Activated naive CD8-positive, alpha-beta T cell treated with anti-CD3 and anti-CD28 coated beads for 36 hours (primary cell): ENCODE measurements at places on chromosomes 5 and 9.

DNA sequence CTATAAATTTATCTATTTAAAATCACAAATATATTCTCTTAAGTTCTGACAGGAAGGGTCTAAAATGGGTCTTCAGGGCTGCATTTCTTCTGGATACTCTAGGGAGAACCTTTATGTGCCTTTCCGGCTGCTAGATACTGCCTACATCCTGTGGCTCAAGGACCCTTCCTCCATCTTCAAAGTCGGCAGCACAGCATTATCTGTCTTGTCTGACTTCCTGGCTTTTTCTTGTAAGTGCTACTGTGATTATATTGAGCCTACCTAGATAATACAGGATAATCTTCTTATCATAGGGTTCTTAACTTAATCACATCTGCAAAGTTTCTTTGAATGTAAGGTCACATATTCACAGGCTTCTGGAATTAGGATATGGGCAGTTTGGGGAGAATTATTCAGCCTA is 943.8 kb upstream of the TYRP1 start:
- DNase-seq: no peak

GRCh38 chr5:92644266-92644886 is 936.6 kb downstream of the NR2F1-AS1 start:
- no peak for DNase-seq

DNA sequence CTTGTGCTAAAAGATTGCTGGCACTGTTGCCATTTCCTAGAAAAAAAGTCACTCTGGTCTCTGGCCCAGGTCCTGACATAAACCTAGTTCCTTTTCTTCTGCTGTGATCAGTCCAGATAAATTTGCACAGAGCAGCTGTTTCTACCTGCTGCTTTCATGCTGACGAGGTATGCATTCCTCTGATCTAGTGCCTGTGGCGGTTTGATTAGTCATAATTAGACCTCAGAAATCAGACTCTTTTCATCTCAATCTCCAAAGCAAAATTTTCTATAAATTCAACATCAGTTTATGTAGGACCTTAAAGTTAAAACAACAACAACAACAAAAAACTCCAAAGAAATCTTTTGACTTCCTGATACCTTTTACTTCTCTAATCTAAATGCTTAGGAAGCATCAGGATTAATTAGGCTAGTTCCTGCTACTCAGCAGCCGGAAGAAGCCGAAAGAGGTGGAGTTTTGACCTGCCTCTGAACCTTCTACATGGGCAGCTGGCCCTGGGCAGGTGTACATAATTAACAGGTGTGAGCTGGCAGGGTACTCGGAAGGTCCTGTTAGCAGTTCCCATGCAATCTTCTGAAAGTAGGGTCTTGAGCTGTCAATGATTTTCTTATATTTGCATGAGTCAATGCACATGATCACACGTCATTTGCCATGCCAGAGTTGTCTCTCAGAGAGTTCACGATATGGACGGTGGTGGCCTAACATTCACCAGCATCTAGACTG is 83.3 kb upstream of the CCDC112 start:
- no peak for DNase-seq

DNA sequence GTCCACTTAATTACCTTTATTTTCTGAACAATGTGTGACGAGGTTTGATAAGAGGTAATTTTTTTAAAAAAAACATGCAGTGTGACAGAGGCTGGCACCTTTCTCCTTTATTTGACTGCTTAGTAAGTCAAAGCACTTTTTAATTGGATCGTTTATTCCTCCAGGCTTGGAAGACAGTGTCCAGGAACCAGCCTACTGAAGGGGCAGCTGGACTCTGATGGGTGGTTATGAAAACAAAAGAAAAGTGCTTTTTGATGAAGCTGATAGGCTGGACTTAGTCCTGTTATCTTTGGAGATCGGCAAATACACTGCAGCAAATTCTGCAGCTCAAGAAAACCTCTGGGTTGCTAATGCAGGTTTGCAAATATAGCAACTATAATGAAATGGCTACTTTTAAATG is 141.7 kb downstream of the DCP2 start:
- DNase-seq: no peak

DNA sequence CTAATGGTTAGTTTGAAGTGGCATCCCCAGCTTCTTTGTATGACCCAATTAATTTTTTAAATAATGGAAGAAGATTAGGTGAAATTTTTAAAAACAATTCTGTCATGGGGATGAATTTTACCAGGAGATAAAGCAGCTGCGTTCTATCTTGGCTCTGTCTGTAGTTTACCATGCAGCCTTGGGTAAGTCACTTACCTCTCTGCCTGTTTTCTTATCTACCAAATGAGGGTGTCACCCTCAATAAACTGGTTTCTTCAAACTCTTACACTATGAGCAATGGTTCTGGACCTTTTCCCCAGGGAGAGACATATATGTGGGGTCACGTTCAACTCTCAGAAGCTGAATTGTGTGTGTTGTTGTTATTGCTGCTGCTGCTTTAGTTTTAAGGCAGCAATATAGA is 71.7 kb downstream of the TEX10 start:
- DNase-seq: no peak

DNA sequence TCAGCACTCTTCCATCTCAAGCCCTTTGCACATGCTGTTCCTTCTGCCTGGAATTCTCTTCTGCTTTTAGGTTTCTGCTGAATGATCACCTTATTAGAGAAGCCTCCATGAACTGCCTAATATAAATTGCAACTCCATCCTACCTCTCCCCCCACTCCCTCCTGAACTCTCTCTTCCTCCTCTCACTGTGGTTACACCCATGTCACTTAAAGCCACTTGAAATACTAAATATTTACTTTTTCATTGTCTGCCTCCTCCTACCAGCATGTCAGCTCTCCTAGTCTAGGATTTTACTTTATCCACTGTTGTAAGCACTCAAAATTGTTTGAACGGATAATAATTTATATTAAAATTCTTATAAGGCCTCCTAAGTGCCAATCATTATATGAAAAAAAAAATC is 43.8 kb downstream of the ACTL7B start:
- no peak for DNase-seq

DNA sequence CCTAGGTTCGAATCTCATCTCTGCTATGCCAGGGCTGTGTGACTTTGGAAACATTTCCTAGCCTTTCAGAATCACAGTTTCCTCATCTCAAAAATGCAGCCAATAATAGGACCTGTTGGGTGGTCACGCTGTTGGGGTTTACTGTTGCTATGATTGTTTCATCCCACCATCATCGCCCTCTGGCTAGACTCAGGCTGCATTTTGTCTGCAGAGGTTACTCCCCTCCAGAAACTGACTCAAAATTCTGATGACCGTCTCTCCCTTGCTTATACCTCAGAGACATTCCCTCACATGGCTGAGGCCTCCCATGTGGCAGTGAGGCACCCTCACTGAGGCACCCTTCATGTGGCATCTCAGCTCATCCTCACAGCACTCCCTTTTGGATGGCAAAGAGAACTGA is 61.6 kb downstream of the COL27A1 start:
- DNase-seq: no peak

DNA sequence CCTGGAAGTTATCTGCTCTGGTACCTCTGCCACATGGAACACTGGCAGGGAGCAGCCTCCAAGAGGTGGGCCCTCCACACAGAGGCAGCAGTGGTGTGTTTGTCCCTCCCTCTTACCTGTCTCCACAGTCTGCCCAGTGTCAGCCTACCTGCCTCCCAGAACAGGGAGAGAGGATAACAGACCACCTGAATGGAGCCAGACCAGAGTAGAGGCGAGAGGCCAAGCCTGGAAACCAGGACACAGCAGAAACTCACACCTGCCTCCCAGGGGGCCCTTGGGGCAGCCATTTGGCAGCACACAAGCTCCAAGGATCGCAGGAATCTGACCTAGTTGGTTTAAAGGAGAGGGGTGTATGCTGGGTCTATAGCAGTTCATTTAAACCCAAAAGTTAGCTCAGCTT is 100.2 kb upstream of the ZNF366 start:
- no peak for DNase-seq

DNA sequence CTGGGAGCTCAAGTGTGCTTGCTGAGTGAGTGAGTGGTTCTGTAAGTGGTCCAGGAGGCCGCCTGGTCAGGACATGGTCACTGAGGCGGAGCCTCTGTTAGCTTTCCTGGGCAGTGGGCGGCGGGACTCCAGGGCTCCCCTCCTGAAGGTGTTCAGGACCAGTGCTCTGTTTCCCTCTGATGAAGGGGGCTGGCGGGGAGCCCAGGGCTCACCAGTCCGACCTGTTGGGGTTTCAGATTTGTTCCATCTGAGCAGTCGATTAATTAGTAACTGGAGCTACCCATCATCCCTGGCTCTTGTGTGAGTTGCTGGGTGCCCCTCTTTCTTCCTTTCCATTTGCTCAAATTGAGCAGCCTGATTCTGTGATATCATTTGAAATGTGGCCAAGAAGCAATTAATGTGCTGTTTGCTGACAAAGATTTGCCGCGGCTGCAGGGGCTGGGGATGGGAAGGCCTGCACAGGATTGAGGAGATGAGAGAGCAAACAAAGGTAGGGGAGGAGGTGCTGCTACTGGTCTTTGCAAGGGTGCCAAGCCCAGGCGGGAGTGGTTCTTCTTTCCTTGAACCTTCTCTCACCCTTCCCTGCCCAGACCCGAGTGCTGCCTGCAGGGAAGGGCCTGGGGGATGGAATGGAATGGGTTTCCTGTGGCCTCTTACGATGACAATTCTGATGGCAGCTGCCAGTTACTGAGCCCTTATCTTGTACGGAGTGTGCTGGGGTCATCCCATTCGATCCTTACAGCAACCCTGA is 92.8 kb upstream of the PITX1 start:
- DNase-seq: no peak

GRCh38 chr9:69579760-69580581 is 92.2 kb downstream of the APBA1 start:
- no peak for DNase-seq

DNA sequence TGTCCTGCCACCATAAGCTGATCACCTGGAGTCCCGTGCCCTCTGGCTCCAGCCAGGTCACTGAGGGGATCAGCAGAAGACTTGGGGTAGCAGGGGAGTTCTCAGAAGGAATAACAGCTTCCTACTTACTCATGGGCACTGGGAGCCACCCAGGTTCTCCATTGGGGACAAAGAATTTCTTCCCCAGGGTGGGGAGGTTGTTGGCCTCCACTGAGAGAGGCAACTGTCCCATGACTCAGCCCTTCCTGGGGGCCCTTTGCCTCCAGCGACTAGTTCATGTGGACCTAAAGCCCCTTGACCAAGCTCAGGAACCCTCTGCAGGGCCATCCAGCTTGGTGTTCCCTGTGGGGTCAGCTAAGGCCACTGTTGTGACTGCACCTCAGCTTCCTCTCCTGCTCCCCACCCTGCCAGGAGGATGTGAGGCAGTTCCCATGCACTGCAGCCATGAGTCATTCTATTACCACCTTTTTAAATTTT is 175.0 kb downstream of the AUH start:
- DNase-seq: no peak
